ENCODE measurements at places on chromosomes 2 and 18.
A peak's percentile ranks its signal among the peaks of the same experiment; 100 is the strongest.

DNA sequence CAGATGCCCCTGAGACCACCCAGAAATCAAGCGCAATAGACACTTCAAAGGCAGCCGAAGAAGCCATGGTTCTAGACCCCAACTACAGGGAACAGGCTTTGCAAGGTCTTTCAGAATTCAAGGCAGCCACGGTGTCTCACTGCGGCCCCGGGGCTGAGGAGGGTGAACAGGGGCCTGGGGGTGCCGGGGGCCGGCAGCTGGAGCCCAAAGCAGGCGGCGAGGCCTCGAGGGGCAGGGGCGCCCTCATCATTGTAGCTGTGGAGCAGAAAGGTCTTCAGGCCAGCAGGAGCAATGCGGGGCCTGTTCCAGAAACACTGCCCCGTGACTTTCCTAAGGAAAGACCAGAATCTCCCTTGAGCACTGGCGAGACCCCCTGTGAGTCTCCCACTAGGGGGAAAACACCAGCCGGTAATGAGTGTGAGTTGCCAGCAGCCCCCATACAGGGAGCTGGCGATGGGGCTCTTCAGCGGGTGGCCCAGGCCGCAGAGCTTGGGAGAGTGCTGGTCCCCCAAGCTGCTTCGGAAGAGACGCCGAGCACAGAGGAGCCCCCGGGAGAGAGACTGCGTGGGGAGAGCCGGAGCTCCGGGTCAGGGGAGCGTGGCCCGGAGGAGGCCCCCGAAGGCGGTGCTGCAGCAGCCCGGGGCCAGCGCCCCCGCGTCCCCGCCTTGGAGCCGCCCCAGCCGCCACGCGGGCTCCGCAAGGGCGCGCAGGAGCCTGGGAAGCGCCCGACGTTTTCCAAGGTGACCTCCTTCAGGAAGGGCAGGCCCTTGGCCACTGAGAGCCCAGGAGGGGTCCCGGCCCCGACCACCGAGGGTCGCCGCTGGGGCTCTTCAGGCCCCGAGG lies 79.1 kb downstream of the ARHGEF4 start:
- DNase-seq: no peak

DNA sequence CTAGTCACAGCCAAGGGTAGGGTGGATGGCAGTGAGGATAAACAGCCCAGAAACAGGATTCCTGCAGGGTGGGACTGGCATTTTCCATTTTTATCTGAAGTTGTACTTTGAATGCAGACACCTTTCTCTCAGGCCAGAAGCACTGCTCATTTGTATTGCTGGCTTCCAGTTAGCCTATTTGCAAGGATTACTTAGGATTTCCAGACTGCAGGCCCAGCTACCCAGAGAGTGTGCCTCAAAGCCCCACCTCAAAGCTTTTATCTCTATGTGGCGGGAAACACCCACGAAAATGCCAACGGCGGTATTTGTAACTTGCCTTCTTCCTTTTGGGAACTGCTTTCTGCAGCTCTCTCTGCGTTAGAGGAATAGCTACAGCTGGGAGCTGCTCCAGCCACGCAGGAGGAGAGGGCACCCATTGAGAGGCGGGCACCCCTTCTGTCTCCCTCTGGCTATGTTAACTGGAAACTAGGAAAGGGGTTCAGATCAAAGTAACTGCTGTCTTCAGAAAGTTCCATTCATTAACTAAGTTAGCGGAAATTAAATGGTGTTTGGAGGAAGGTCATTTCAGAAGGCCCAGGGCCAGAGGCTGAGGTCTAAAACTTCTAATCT lies 144.9 kb downstream of the TGIF1 start:
- DNase-seq: peak; percentile 58

DNA sequence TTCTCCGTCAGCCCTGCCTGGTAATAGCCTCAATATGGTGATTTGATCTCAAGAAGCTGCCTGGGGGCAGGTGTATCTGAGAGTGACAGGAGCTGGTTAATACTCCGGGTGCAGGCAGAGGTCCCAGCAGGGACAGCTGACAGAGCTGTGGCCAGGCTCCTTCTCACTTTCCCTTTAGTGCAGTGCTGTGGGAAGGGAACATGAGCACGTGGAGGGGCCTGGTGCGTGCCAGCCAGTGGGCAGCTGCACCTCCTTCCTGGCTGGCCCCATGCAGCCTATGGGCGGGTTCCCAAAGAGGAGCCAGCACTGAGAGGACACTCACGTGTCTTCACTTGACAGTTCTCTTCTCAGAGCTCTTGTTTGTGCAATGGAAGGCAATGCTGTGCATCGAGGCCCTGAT lies 9.1 kb downstream of the CNNM4 start:
- no peak for DNase-seq

DNA sequence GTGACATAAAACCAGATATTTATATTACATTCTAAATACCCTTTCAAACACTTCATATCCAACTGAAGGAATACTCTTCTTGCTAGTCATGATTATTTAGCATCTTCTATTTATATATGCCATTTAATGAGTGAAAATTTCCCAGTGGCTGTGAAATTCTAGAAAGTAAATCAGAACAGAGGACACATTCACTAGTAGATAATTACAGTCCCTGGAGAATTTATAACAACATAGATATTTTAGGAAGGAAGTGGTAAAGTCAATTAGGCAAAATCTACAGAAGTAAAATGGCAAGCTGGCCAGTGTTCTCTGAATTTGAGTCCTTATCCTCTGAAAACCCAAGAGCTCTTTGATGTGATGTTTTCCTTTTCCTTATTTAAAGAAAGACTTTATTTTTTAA lies 121.8 kb downstream of the PMAIP1 start:
- DNase-seq: no peak

GRCh38 chr2:120400551-120400950 lies 54.6 kb downstream of the INHBB start:
- DNase-seq: no peak

- DNase-seq: peak; percentile 48
Observed at GRCh38 chr2:146652311-146652710, 1192.5 kb upstream of the ACVR2A start.

GRCh38 chr18:59646963-59647307 lies 50.3 kb downstream of the CCBE1 start:
- no peak for DNase-seq

DNA sequence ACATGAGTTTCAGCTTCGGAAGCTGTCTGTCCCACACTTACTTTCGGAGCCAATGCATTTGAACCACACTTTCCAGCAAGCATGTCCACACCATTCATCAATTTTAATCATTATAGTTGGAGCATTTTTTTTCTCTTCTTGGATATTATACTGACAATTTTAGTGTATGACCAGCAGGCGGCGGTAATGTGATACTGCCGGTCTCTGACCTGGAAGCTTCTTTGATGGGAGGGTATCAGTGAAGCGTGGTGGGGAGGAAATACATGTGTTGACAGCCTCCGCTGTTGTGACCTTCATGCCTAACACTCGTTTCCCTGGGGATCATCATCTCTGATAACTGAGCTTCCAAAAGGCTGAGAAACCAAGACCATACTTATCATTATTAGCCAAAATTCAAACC lies 231.7 kb downstream of the GBX2 start:
- no peak for DNase-seq

- peak; percentile 19 for DNase-seq
Observed at GRCh38 chr2:195445639-195446038, 211.4 kb upstream of the SLC39A10 start.

- peak; percentile 16 for DNase-seq
Observed at GRCh38 chr18:74546751-74547530, 12.6 kb downstream of the CNDP1 start.

GRCh38 chr18:39345321-39345720 lies 1779.7 kb upstream of the CELF4 start:
- no peak for DNase-seq

DNA sequence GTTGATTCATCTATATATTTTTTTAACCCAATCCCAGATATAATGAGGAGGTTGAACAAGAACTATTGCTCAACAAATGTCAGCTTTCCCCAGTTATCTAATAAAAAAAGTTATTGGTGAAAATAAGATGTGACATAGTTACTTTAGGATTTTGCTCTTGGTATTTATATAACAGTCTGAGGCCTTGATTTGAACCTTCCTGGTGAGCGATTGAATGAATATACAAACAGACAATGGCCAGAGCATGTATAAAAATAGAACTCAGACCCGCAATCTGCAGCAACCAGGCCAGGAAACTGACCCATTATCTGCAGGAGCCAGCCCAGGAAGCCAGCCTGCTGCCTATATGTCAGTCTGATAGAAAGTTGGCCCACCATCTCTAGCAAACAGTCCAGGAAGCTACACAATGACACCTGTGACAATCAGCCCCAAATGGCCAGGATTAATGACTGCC lies 81.6 kb downstream of the HS6ST1 start:
- DNase-seq: no peak

GRCh38 chr2:239370876-239371725 lies 29.7 kb downstream of the HDAC4 start:
- no peak for DNase-seq

- DNase-seq: no peak
Observed at GRCh38 chr2:209671020-209671680, 100.5 kb upstream of the UNC80 start.

GRCh38 chr2:223971-224760 lies 39.7 kb downstream of the SH3YL1 start:
- DNase-seq: no peak

GRCh38 chr18:26978812-26979341 lies 113.4 kb upstream of the AQP4 start:
- no peak for DNase-seq

DNA sequence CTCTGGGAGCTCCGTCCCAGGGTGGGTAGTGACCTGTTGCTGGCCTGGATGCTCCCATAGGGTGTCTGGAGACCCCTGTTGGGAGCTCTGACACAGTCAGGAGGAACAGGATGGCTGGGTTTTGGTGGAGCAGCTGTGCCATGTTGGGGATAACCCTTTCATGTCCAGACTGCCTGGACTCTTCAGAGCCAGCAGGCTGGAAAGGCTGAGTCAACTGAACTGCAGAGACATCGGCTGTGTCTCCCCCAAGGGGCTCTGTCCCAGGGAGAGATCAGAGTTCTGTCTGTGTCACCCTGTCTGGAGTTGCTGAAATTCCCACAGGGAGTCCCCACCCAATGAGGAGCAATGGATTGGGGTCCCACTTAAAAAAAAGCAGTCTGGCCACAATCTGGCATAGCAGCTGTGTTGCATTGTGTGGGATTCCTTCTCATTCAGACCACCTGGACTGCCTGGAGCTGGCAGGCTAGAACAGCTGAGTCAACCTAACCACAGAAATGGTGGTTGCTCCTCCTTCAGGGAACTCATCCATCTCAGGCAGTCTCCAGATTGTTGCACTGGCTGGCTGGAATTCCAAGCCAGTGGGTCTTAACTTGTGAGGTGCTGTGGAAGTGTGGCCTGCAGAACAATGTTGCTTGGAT lies 37.2 kb downstream of the AGPS start:
- peak; percentile 97 for DNase-seq

GRCh38 chr18:63320975-63321265 lies 1.4 kb upstream of the BCL2 start:
- DNase-seq: no peak

DNA sequence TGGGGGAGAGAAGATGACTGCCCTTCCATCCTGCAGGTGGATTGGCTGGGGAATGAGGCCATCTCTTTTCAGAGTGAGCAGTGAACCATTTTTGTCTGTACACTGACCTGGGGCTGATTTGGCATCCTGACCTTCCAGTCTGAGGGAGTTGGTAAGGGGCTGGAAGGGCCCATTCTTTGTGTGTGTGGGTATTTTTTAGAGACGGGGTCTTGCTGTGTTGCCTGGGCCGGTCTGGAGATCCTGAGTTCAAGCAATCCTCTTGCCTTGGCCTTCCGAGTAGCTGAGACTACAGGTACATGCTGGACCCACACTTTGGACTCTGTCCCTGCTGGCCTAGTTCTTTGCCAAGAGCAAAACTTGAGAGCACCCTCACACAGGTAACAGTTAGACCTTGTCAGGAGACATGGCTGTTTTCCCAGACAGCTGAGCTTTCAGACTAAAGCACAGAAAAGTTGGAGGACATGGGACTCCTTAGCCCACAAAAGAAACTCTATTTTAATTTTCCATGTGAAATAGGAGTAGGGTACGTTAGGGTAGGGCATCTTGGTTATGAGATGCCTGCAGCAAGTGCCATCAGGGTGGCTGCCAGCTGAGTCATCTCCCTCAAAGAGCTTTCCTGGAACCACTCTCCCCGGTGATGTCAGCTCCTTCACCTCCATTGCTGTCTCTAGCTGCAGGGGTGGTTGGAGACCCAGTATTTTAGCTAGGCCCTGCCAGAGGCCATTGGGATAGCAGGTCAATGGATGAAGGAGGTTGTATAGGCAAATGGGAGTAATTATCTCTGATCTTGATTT lies 60.7 kb downstream of the DGKD start:
- peak; percentile 63 for DNase-seq

- DNase-seq: no peak
Observed at GRCh38 chr2:199341123-199341522, 116.6 kb downstream of the SATB2 start.

GRCh38 chr2:210250622-210251021 lies 25.4 kb upstream of the ACADL start:
- no peak for DNase-seq

- DNase-seq: no peak
Observed at GRCh38 chr2:37667704-37668103, 3.7 kb downstream of the CDC42EP3 start.

DNA sequence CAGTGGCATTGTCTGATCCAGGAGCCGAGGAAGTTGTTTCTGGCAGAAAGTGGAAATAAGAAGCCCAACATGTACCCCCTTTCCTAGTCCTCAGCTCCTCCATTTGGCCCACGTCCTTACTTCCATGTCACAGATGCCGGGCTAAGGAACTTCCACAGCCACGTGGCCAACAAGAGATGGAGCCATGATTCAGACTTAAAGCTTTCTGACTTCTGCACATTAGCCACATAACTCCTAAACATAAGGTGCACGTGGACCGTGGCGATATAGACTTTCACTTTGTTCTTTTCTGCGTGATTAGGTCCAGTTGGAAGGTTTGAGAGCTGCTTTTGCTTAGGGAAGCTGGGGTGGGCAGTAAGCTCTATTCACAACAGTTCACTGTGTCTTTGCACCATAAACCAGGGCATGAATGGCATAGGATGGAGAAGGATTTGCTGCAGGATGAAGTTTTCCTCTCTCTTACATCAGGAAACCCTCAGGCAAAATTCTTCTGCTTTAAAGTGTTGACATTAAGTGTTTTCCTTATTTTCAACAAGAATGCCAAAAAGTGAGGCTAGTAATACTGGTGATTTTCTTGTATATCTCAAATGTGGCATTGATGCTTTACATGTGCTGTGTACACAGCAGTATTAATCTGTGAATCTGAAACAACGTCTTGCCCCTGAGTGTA lies 61.2 kb upstream of the RBM44 start:
- DNase-seq: no peak

- no peak for DNase-seq
Observed at GRCh38 chr18:74512321-74513053, 16.3 kb downstream of the CNDP2 start.

- DNase-seq: no peak
Observed at GRCh38 chr2:43461453-43462073, 134.3 kb downstream of the THADA start.

DNA sequence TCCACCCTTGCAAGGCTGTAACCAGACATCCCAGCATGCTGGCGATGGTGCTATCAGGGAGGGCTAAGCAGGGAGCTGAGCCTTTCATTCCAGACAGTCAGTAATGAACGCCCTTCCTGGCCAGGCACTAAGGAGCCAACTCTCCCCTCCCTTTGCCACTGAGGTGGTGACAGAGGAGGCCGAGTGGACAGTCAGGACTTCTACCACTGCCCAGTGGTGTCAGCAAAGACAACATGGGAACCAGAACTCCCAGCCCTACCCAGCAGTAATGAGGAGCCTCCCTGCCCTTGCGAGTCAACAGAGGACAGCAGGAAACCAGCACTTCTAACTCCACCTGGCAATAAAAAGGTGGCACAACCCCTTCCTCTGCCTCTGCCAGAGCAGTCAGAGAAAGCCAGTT lies 68.6 kb downstream of the ZAP70 start:
- DNase-seq: no peak

GRCh38 chr2:101364878-101365277 lies 22.4 kb downstream of the CREG2 start:
- DNase-seq: no peak

- DNase-seq: peak; percentile 27
Observed at GRCh38 chr2:64327510-64328414, 126.2 kb upstream of the LGALSL start.
